ENCODE measurements at places on chromosomes 7 and 10.
A peak's percentile ranks its signal among the peaks of the same experiment; 100 is the strongest.

DNA sequence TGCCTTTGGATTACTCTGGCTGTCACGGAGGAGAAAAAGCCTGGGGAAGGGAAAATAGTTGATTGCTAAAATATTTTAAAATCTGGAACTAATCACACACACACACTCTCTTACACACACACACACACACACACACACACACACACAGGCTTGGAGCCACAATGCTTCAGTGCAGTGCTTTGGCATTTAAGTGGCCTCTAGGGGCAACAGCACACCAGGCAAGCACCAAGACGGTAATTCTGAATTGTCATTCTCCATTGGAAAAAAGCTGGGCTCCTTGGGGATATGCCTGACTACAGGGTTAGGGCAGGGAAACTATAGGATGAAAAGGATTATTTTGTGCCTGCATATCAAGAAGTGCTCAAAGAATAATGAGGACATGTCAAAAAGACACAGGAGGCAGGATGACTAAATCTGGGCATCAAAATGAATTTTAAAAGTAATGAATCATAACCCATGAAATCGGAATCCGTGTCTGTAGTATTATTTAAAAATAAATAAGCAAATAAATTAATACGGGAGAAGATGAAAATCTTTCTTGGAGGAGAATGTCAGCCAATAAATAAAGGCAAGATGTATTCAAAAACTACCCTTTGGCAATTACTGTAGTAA lies 30.4 kb upstream of the DDC start:
- peak; percentile 54 for DNase-seq

DNA sequence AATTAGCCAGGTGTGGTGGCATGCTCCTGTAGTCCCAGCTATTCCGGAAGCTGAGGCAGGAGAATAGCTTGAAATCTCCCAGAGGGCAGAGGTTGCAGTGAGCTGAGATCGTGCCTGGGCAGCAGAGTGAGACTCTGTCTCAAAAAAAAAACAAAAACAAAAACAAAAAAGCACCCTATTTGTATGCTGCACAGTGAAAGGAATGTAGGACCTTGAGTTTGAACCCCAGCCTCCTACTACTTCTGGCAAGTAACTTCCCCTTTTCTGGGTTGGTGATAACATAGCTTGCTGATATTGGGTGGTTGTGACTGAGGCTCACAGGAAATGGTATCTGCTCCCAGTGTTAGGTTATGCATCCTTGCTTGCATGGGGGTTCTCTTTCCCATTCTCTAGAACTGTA lies 205.3 kb downstream of the BUB3 start:
- DNase-seq, result no peak

GRCh38 chr10:89789188-89789877 lies 87.9 kb downstream of the KIF20B start:
- DNase-seq, result no peak

- DNase-seq, result no peak
Measured at GRCh38 chr10:110687400-110687799, 43.3 kb downstream of the RBM20 start.

DNA sequence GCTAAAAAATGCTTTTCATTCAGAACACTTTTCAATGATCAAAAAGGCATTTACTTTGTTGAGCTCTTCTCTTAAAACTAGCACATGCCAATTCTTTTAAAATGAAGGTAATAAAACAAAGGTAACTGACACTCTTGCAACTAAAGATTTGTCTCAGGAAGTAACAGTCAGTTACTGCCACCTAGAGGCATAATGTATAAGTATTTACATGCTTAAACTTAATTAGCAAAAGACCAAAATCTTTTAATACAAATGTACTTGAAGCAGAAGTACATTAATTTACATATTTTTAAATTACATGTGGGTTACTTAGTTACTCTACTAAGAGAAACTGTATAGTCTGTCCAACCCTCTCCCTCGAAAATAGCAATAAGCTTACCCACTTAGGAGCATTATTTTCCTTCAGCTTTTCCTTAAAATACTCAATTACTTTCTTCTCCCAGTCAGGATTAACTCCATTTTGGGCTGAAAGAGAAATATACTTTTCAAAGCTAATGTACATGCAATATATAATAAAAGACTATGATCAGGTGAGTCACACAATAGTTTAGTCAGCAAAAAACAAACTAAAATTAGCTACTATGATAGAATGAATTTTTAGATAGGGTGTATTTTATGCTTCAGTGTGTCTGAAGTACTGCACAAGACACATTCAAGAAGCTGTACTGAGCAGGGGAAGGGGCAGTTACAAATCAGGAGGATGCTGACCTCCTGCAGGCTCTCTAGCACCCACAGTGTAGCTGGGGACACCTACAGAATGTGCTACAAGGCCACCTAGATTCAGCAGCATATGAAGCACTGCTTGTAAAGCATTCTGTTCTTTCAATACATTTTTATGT lies 13.0 kb downstream of the MCMBP start:
- peak; percentile 68 for DNase-seq

DNA sequence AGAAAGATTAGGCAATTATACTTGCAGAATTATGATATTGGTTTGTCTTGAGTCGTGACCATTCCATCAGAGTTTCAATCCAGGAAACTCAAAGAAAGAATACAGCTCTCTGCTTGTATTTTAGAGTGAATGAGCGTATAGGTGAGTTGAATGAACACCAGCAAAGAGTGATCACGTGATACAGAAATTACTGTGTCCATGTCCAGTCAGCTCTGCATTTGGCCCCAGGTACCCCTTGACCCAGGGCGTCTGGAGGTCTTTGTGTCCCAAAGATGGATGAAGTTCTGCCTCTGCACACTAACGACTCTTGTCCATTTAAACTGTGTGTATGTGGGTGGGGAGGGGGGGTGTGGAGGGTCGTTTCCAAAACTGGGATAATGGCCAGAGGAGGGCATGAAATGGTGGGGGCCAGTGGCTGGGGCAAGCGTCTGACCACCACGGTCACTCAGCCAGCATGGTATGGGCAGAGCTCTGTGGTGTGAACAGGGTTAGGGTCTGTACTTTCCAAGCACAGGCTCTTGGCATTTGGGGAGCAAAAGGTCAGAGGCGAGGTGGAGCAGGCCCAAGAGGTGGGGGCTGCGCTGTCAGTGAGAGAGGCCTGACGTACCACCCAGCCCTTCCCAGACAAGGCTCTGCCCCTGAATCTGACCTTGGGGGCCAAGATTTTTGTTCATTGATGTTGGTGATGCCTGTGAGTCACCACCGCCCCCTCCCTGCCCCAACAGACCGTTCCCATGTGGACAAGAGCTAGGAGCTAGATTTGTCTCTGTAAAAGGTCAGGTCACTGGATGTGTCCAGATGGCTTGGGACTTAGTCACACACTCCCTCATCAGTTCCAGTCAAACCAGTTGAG lies 1.4 kb downstream of the PTPRE start:
- DNase-seq, result no peak

DNA sequence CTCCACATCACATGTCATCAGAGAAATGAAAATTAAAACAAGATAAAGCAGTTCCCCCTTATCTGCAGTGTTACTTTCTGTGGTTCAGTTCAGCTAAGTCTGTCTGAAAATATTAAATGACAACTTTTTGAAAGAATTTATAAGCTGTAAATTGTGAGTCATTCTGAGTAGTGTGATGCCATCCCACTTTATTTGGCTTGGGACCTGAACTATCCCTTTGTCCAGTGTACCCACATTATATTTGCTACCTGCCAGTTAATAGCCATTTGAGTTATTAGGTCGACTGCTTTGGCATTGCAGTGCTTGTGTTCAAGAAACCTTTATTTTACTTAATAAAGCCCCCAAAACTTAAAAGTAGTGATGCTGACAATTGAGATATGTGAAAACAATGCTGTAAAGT lies 804.2 kb downstream of the ANKRD7 start:
- no peak for DNase-seq

GRCh38 chr7:19351341-19352304 lies 206.4 kb upstream of the FERD3L start:
- no peak for DNase-seq

DNA sequence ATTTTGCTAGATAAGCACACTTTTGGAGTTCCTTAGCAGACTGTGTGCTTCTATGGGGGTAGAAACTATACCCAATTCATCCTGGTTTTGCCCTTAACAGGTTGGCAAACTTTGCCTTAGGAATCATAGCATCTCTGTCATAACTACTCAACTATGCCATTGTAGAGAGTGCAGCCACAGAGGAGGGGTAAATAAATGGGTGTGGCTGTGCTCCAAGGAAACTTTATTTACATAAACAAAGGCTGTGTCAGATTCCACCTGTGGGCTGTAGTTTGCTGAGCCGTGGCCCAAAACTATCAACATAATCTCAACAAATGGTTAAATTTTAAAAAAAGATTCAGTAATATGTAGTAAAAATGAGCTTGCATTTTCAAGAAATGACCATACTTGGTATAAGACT lies 51.6 kb upstream of the LAMB1 start:
- DNase-seq, result no peak

DNA sequence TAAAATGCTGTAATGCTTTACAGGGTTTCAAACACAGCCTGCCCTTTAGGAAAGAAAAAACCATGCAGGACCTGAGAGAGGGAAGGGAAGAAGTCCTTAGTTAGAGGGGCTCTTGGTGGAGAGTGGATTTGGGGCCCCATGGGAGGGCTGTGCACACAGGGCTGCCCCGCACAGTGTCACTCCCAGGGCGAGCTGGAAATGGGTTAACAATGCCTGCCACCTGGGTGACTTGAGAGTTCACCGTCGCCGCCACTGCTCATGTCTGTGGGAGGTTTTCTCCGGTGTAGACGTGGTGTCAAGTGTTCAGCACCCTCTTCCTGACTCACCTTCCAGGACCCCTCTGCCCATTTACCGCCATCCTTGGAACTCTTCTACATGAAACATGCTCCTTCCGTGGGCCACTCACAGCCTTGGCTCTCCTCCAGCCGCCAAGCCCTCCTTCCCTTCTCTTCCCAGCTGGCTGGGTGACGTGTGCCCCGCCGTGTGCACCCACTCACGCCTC lies 686.4 kb downstream of the SDK1 start:
- no peak for DNase-seq

DNA sequence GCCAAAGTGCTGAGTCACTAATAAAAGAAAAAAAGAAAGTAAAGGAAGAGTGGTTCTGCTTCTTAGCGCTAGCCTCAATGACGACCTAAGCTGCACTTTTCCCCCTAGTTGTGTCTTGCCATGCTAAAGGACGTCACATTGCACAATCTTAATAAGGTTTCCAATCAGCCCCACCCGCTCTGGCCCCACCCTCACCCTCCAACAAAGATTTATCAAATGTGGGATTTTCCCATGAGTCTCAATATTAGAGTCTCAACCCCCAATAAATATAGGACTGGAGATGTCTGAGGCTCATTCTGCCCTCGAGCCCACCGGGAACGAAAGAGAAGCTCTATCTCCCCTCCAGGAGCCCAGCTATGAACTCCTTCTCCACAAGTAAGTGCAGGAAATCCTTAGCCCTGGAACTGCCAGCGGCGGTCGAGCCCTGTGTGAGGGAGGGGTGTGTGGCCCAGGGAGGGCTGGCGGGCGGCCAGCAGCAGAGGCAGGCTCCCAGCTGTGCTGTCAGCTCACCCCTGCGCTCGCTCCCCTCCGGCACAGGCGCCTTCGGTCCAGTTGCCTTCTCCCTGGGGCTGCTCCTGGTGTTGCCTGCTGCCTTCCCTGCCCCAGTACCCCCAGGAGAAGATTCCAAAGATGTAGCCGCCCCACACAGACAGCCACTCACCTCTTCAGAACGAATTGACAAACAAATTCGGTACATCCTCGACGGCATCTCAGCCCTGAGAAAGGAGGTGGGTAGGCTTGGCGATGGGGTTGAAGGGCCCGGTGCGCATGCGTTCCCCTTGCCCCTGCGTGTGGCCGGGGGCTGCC lies at the start of gene IL6:
Gene IL6, plus strand, starts transcription at position 294 of the 807 bp plus-strand sequence. Its CDS starts 63 bp downstream, at position 357.
- peak; percentile 67 for DNase-seq

GRCh38 chr7:129797214-129797789 lies 155.5 kb downstream of the UBE2H start:
- no peak for DNase-seq

DNA sequence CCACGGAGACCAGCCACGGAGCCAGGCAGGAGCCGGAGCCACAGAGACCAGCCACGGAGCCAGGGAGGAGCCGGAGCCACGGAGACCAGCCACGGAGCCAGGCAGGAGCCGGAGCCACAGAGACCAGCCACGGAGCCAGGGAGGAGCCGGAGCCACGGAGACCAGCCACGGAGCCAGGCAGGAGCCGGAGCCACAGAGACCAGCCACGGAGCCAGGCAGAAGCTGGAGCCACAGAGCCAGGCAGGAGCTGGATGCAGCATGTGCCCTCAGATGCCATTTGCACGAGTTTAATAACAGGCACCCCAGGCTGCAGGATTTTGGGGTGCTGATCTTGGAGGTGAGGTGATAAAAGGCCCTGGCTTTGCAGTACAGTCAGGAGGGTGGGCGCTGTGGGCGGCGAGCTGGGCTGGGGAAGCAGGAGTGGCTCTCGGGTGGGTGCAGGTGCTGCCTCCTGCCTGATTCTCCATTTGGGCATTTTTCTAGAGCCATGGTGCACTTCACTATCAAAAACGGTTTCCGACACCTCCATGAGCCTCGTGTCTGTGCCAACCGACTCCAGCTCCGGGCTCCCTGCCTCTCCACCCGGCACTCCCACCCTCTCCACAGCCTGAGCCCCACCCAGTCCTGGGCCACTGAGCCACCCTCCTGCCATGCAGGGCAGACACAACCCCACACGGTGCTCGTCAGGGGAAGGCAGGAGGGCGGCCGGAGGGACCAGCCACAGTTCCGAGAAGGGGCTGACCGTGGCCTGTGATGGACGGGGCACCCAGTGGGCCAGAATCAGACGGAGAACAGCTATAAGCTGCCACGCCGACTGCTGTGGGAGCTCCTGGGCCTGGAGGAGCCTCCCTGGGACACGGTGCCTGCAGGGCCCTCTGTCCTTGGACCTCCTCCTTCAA lies 40.8 kb upstream of the NKX6-2 start:
- no peak for DNase-seq

DNA sequence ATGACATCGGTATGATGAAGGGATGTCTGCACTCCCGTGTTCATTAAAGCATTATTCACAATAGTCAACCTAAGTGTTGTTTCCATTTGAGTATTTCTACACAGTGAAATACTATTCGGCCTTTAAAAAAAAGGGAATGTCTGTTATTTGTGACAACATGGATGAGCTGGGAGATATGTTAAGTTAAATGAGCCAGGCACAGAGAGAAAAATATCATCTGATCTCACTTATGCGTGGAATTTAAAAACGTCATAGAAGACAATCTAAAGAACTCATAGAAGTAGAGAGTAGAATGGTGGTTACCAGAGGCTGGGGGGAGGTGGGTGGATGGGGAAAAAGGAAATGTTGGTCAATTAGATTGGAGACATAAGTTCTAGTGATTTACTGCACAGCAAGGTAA lies 753.3 kb downstream of the GRM8 start:
- no peak for DNase-seq

- no peak for DNase-seq
Measured at GRCh38 chr7:128037081-128037480, 5.8 kb upstream of the LRRC4 start.

GRCh38 chr7:76300166-76300731 lies 2.2 kb upstream of the HSPB1 start:
- no peak for DNase-seq

GRCh38 chr7:16348251-16348650 lies 73.1 kb downstream of the CRPPA start:
- DNase-seq, result no peak

GRCh38 chr7:130349911-130350782 lies 5.5 kb downstream of the CPA5 start:
- DNase-seq, result no peak

GRCh38 chr10:37566332-37566731 lies 291.1 kb downstream of the ZNF248 start:
- DNase-seq, result no peak

Data from CD4-positive, alpha-beta T cell treated with Interferon alpha-2 for 1 hour (primary cell).